ENCODE measurements at places on chromosomes 1 and 21.
A peak's percentile ranks its signal among the peaks of the same experiment; 100 is the strongest.

DNA sequence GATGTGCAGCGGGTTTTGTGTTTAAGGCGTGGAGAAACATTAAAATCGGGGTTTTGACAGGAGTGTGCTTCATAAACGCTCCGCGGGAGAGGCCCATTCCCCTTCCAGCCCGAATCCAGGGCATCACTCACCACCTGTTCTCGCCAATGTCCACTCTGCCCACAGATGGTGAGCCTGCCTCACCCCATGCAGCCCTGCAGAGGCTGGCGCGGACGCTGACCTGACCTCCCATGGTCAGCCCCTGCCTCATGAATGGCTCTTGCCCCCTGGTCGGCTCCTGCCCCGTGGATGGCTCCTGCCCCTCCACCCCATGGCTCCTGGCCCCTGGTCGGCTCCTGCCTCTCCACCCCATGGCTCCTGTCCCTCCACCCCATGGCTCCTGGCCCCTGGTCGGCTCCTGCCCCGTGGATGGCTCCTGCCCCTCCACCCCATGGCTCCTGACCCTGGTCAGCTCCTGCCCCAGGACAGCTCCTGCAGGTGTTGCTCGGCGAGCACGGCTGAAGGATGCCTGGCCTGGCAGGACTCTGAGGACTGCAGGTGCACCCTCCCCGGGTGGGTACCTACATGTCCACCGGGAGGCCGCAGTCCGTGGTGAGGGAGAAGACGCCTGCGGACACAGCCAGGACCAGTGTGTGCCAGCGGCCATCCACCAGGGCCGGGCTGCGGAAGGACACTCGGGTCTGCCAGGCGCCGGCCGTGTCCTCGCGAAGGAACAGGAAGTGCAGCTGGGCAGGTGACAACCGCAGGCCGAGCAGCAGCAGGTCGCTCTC is 6.7 kb downstream of the KRTAP10-1 start:
- DNase-seq, result no peak

- DNase-seq, result no peak
Observed at GRCh38 chr1:211531194-211532087, 39.5 kb upstream of the RD3 start.

- DNase-seq, result no peak
Observed at GRCh38 chr21:29638761-29639327, 301.0 kb downstream of the GRIK1 start.

GRCh38 chr1:85289207-85289847 is 12.9 kb upstream of the BCL10 start:
- DNase-seq, result peak; percentile 97

- no peak for DNase-seq
Observed at GRCh38 chr21:39181205-39181818, 1.9 kb downstream of the PSMG1 start.
